Glutamatergic neuron (in vitro differentiated cells): ENCODE measurements at places on chromosomes 1 and 21.

GRCh38 chr1:37161171-37161570 is 126.9 kb upstream of the GRIK3 start:
- DNase-seq, result no peak

- no peak for DNase-seq
Observed at GRCh38 chr1:173148545-173148944, 58.6 kb downstream of the TNFSF4 start.

DNA sequence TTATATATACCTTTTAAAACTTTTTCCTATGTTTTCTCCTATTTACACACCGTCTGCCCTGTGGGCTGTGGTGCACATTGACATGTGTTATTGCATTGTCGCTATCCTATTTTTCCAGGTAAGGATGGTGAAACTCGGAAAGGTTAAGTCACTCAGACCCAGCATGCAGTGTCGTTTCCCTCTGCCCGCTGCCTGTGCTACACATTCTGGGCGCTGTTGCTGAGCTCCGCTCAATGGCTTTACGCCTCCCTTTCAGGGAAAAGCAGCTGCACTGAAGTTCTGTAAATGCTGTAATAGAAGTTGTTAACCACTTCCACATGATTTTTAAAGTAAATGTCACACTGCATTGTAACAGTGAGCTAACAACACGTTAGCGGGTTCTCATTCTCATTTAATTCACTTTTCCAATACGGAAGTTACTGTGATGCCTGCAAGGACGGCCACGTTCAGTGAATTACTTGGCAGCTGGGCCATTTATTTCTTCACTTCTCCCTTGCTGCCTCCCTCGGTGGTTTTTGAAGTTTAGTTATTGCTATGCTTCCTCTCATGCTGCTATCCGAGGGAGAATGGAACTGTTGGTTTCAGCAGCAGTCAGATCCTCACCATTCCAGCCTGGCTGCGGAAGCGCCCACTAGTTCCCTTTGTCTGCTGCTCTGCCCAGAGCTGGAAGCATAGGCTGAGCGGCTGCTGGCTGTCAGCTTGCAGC is 288.7 kb downstream of the SPATA17 start:
- DNase-seq, result no peak

GRCh38 chr1:223248770-223249140 is 105.7 kb upstream of the TLR5 start:
- no peak for DNase-seq
